Vagina (tissue), 2 donors: ENCODE measurements at places on chromosomes 13 and 19.

- no peak for DNase-seq
These were observed 19.5 kb upstream of the NDUFS7 start for GRCh38 chr19:1364070-1364704.

GRCh38 chr19:41657157-41657556 is 30.3 kb upstream of the CEACAM4 start:
- no peak for DNase-seq

- peak; percentile 65 for DNase-seq
These were observed 28.6 kb upstream of the ZNF492 start for GRCh38 chr19:22605275-22606211.

- no peak for DNase-seq
These were observed 419.9 kb downstream of the IRS2 start for GRCh38 chr13:109366525-109366924.

DNA sequence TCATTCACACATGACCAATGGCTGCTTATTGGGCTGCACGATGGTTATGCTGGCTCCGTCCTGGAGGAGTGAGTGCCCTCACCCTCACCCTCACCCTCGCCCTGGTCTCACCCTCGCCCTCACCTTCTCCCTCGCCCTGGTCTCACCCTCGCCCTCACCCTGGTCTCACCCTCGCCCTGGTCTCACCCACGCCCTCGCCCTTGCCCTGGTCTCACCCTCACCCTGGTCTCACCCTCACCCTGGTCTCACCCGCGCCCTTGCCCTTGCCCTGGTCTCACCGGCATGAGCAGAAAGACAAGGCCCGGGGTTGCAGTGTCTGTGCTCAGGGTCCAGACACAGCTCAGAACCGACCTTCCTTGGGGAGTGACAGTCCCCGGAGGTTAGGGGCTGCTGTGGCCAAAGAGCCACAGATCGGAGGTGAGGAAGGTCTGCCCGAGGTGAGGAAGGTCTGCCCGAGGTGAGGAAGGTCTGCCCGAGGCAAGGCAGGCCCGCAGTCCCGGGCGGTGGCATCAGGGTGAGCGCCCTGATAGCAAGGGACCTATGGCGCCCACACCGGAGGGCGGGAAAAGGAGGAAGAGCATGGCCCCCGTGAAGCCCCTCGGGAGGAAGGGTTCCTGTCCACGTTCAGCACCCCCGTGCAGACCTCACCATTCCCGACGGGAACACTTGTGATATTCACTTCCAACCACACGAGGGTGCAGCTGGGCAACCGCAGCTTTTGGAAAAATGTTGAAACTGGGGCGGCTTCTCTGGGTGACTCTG is 65.6 kb downstream of the MCF2L start:
- no peak for DNase-seq

DNA sequence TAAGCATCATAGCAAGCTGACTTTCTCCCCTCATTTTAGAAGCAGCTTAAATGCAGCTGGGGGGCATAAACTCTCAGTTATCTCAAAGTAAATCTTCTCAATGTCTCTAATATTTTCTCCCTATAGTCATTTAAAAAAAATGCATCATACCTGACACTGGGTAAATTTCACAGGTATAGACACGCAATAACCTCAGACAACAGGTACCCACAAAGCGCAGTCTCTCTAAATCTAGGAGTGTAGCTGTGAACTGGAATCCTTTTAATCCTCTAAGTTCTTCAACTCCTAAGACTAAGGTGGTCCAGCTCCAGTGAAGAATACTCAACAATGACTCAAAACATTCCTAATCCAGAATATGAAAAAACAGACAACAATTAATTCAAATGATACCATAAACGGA is 141.2 kb downstream of the MYCBP2 start:
- DNase-seq = no peak

DNA sequence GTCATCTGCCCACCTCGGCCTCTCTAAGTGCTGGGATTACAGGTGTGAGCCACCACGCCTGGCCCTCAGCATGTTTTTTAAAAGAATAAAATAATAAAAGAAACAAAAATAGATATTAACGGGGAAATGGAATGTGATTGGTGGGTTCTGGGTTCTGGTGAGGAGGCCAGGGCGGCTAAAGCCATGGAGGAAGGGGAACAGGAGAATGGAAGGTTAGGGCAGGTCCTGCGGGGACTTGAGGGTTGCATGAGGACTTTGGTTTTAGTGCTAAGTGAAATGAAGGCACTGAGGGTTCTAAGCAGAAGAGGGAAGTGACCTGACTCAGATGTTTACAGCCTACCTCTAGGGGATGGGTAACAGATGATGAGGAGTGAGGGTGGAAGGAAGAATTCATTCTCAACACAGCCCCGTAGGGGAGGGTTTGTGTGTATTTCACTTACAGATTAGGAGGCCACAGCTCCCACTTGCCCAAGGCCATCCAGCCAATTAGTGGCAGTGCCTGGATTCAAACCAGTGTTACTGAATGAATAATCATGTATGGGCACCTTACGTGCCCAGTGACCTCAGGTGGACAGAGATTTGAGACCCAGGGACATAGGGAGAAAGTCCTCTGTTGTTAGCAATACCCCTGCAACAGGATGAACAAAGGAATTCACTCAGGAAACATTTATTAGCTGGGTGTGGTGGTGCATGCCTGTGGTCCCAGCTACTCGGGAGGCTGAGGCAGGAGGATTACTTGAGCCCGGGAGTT is 6.7 kb upstream of the MRPL4 start:
- no peak for DNase-seq

DNA sequence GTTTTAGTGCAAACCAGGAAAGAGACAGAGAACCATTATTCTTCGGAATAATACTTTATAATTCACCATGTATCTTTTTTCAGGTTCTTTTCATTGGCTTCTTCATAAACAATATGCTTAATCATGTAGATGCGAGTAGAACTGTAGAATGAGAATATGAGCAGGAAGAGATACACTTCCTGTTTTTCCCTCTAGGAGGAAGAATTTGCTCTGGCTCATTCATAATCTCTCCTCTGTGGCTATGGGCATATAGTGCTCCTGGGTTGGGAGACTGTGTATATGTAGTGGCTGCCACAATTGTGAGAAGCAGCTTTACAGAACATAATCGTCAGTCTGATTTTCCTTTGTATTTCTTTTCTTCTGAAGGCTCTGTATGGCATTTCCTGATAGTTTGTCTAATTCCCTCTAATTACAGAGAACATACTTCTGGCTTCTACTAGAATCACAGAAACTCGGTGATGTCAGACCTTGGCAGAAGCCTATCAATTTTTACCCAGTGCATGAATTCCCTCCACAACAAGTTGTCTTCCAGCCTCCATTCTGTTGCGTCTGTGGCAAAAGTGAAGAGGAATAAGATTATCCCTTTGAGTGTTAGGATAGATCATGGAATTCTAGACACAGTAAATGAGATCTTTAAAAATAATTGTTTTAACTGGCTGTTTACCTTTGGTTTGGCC is 2.9 kb upstream of the DCLK1 start:
- DNase-seq = no peak

DNA sequence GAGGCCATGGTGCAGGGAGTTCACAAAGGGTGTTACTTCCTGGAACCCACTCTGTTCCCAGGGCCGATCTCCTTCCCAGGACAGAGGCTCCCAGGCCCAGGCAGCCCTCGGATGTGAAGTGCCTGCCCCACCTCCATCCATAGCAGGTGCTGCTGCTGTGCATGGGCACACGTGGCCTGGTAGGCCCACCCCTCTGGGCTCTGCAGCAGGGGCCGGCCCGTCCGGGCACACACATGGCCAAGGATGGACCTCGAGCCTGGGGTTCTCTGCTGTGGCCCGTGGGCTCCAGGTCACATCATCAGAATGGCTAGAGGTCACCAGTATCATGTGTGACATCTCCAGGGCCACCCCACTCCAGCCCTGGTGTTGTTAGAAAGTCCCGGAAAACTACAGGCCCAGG is 71.8 kb downstream of the GADD45B start:
- DNase-seq = no peak

DNA sequence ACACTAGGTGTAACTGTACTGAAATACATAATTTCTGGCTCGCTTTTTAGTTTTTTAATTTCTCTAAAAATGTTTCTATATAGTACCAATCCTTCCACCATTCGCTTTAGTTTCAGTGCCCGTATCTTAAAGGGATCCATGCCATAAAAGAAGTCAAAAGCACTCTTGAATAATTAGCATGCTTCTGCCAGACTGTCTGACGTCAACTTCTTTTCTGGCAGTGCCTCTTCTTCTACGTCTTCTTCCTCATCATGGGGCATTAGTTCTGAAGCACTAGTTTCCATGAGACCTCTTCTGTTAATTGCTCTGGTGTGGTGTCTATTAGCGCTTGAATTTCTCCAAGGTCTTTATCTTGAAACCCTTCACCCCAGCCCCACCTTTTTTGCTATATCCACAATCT is 93.8 kb upstream of the DOCK9 start:
- no peak for DNase-seq

- no peak for DNase-seq
These were observed 10.2 kb downstream of the CAPN12 start for GRCh38 chr19:38734176-38734425.

DNA sequence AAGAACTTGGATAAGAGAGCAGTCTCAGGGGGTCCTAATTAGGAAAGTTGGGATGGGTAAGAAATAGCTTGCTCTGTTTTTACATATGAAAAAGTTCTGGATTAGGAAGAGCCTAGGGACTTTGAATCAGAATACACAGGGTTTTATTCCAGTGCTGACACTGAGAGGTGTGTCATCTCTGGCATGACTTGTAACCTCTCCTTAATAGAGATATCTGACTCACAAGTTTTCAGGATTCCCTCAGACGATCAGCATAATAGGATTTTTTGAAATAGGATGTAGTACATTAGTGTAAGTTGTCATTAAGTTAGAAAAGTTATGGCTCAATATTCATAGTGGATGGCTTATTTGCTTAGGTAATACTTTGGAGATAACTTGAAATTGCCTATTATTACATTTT is 555.2 kb upstream of the MIR17HG start:
- no peak for DNase-seq

GRCh38 chr19:57887195-57887941 is 1.5 kb downstream of the ZNF814 start:
- DNase-seq = no peak

GRCh38 chr13:81138353-81138980 is 797.5 kb upstream of the SPRY2 start:
- no peak for DNase-seq

GRCh38 chr13:44573071-44573470 is 3.1 kb downstream of the TSC22D1 start:
- no peak for DNase-seq

DNA sequence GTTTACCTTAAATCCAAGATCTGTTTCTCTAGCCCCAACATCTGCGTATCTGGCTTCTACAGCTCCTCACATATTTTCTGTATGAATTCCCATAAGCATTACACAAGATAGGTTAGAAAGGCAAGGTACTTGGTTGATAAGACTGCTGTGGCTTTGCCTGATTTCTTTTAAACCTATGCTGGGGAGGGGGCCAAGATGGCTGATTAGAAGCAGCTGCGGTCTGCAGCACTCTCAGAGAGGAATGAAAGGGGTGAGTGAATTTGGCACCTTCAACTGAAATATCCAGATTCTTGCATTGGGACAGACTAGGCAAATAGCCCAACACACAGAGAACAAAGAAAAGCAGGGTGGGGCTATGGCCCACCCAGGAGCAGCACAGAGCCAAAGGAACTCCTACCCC is 12.2 kb upstream of the DLEU7 start:
- DNase-seq = no peak

DNA sequence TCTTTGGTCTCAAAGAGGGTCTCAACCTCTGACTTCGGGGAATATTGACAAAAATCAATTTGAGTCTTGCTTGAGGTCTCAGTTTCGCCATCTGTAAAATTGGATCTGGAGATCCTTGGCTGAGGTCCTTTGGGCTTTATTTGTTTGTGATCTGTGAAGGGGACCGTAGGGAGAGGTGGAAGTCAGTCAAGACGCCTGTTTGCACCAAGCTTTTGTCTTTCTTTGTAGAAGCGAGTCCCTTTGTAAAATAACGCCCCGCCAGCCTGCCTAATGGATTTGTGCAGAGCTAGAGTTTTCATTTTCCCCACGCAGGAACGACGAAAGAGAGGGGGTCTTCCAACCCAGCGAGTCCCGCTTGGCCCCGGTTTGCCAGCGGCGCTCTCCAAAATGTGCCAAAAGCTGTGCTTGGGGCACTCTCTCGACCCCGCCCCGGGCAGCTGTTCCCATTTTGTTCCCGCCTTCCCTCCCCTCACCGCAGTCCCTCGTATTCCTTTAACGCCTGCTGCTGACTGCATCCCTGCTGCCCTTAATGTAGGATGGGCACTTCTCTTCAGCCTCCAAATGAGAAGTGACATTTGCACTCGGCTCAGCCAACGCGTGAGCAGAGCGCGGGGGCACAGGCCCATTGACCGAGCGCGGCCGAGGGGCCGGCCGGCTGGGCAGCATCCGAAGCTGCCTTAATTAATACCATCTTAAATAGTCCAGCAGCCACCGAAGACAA is 13.0 kb downstream of the ZIC5 start:
- no peak for DNase-seq

- no peak for DNase-seq
These were observed 5.7 kb downstream of the REX1BD start for GRCh38 chr19:18594096-18594823.

- DNase-seq = no peak
These were observed 17.2 kb downstream of the FGF21 start for GRCh38 chr19:48772503-48772953.

GRCh38 chr13:62524061-62524460 is 1108.4 kb upstream of the PCDH20 start:
- DNase-seq = no peak
